T-helper 2 cell treated with Interferon-gamma antibody and Interleukin-4, amounts not matched to agents 5 μg/mL and 100 μg/mL, for 36 hours (primary cell): ENCODE measurements at places on chromosomes 11 and 22.

GRCh38 chr11:78231962-78232501 lies 43.3 kb downstream of the USP35 start:
- H3K27me3 ChIP-seq = no peaks in the 10 kb centered on the region
- H3K4me1 ChIP-seq = peaks cover 63% of the 10 kb centered on the region
- H3K36me3 ChIP-seq = peaks cover 77% of the 10 kb centered on the region
- H3K27ac ChIP-seq = peak overlapping the region; percentile 41

DNA sequence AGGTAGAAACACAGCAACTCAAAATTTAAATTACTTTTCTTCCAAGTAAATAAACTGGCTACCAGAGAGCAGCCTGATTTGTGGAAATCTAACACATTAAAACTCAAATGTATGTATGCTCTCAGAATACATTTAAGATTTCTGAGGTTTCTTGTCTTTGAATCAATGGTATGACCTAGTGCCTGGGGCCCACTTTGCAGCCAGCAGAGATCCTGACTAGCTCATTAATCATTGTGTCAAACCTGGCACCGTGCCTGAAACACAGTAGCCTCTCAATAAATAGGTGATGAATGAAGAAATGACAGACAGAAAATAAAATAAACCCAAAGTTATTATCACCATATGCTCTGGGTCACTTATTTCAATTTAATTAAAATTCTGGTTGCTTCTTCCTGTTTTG lies 176.2 kb upstream of the FAT3 start:
- H3K27me3 ChIP-seq = no peaks in the 10 kb centered on the region
- H3K27ac ChIP-seq = no peak overlapping the region
- H3K4me3 ChIP-seq = no peak overlapping the region
- no peaks in the 10 kb centered on the region for H3K36me3 ChIP-seq
- no peak for DNase-seq
- H3K4me1 ChIP-seq = no peaks in the 10 kb centered on the region

GRCh38 chr11:104365676-104366075 lies 201.7 kb upstream of the PDGFD start:
- no peaks in the 10 kb centered on the region for H3K4me1 ChIP-seq
- no peak overlapping the region for H3K27ac ChIP-seq

- no peak overlapping the region for H3K27ac ChIP-seq
- DNase-seq = no peak
- H3K4me1 ChIP-seq = no peaks in the 10 kb centered on the region
- H3K4me3 ChIP-seq = no peak overlapping the region
These were observed 20.5 kb downstream of the PAX6 start for GRCh38 chr11:31790649-31791048.

DNA sequence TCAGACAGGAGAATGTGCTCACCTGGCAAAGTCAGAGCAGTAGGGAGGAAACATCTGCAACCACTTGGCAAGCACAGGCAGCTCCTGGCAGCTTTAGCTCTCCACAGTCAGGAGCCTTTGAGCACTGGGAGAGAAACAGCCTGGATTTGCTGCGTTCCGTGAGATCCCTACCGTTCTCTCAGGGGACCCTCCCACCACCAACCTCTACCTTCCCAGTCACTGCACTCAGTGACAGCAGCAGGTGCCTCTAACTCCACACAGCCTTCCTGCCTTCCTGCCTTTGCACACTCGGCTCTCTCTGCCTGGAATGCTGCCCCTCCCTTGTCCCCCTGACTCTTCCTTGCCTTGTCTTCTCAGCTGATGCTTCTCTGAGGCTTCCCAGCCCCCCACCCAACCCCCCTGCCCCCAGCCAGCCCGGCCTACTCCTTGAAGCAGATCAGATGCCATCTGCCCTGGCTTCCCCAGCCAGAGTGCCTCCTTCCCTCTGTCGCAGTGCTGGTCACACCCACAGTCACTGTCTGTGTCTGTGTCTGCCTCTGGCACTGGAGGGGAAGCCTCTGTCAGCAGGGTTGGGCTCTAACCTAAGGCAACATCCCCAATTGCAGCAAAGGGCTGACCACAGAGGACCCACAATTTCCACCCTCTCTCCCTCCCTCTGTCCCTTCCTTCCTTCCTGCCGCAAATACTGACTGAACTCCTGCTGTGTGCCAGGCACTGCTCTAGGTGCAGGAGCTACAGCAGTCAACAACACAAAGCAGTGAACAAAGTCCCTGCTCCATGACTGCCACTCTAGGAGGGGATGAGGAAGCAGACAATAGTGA lies 14.9 kb upstream of the TSKU start:
- H3K27me3 ChIP-seq = no peaks in the 10 kb centered on the region
- H3K27ac ChIP-seq = peak overlapping the region; percentile 91
- peak overlapping the region; percentile 58 for H3K4me3 ChIP-seq
- no peaks in the 10 kb centered on the region for H3K36me3 ChIP-seq

GRCh38 chr11:118289401-118289800 lies 15.1 kb upstream of the CD3E start:
- no peaks in the 10 kb centered on the region for H3K36me3 ChIP-seq
- no peak overlapping the region for H3K27ac ChIP-seq
- H3K4me1 ChIP-seq = peaks cover 17% of the 10 kb centered on the region
- no peaks in the 10 kb centered on the region for H3K27me3 ChIP-seq
- H3K4me3 ChIP-seq = no peak overlapping the region

- H3K36me3 ChIP-seq = peaks cover 11% of the 10 kb centered on the region
- H3K27ac ChIP-seq = no peak overlapping the region
- no peak for DNase-seq
- peaks cover 2% of the 10 kb centered on the region for H3K4me1 ChIP-seq
- H3K27me3 ChIP-seq = no peaks in the 10 kb centered on the region
- no peak overlapping the region for H3K4me3 ChIP-seq
These were observed 70.7 kb downstream of the EMSY start for GRCh38 chr11:76515494-76515893.

DNA sequence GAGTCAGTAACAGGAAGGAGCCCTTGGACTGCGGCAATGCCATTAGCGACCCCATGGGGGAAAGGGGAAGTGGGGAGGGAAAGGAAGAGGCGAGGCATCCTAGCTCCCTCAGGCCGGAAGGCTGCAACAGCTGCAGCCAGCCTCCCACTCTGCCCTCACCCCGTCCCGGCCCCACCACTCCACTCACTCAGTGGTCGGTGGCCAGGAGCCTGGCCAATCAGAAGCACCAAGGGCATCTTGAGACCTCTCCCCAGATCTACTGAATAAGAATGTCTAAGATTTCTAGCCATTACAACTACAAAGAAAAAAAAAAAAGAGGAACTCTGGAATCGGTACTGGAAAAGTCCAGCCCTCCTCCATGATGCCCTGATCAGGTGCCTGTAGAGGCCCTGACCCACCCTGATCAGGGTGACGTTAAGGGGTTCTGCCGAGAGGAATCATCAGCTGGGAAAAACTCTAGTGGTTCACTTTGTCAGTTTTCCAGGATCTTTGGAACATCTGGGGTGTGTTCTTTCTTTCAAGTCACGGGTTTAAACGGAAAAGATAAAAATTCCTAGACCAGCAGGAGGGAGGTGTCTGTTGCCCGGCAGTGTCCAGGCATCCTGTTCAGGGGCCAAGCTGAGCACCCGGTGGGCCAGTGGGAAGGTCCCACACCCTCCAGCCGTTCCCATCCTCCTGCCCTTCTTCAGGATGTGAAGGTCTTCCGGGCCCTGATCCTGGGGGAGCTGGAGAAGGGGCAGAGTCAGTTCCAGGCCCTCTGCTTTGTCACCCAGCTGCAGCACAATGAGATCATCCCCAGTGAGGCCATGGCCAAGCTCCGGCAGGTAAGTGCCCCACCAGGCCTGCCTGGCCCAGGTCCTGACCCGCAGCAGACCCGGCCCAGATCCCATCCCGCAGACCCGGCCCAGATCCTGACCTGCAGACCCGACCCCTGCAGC lies 14.4 kb downstream of the OAF start:
- H3K27me3 ChIP-seq = peaks cover 17% of the 10 kb centered on the region
- H3K36me3 ChIP-seq = no peaks in the 10 kb centered on the region
- DNase-seq = no peak
- peaks cover 5% of the 10 kb centered on the region for H3K4me1 ChIP-seq
- no peak overlapping the region for H3K4me3 ChIP-seq
